ENCODE measurements at places on chromosomes 16 and 17.

- DNase-seq: peak; percentile 60
Observed at GRCh38 chr17:1179112-1179817, 516 bp downstream of the ABR start.

DNA sequence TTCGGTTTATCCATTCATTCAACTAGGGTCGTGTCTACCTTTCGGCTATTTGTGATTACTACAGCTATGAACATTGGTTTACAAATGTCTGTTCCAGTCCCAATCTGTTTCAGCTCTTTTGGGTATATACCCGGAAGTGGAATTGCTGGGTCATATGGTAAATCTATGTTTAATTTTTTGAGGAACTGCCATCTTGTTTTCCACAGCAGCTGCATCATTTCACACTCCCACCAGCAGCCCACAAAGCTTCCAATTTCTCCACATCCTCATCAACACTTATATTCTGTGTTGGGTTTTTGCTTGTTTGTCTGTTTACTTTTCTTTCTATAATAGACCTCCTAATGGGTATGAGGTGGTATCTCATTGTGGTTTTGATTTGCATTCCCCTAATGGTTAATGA, 48.7 kb upstream of the GINS3 start:
- DNase-seq: peak; percentile 26

GRCh38 chr16:50099957-50100648, 34.3 kb downstream of the HEATR3 start:
- no peak for DNase-seq

GRCh38 chr16:70381604-70382342, 35.1 kb downstream of the DDX19A start:
- no peak for DNase-seq

- DNase-seq: no peak
Observed at GRCh38 chr17:78892936-78893379, 10.0 kb downstream of the CEP295NL start.

DNA sequence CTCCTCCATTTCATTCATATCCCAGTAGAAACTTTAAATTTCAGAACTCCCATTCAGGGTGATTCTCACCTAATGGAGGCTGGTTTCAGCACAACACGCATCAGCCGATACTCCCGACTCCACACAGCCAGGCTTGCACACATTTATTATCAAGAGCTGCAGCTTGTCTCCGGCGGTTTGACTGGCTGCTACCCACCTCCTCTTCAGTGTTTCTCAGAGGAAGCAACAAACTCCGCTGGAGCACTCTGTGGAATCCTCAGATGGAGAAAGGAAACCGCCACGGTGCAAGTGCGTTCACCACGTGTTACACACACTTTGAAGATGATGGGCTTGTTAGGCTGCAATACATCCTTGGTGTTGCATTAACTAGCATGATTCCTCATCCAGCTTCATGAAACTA, 39.7 kb upstream of the NUDT7 start:
- no peak for DNase-seq
